NCI-H187 treated with DMSO at 0.1 percent for 48 hours (cell line): ENCODE measurements at places on chromosomes 12 and 14.
A peak's percentile ranks its signal among the peaks of the same experiment; 100 is the strongest.

- no peak for DNase-seq
These were observed 310.3 kb downstream of the DPF3 start for GRCh38 chr14:72583316-72584272.

GRCh38 chr14:103111232-103111868 is 11.9 kb upstream of the TNFAIP2 start:
- DNase-seq, result no peak

- no peak for DNase-seq
These were observed 908 bp downstream of the TDP1 start for GRCh38 chr14:89956661-89957009.

DNA sequence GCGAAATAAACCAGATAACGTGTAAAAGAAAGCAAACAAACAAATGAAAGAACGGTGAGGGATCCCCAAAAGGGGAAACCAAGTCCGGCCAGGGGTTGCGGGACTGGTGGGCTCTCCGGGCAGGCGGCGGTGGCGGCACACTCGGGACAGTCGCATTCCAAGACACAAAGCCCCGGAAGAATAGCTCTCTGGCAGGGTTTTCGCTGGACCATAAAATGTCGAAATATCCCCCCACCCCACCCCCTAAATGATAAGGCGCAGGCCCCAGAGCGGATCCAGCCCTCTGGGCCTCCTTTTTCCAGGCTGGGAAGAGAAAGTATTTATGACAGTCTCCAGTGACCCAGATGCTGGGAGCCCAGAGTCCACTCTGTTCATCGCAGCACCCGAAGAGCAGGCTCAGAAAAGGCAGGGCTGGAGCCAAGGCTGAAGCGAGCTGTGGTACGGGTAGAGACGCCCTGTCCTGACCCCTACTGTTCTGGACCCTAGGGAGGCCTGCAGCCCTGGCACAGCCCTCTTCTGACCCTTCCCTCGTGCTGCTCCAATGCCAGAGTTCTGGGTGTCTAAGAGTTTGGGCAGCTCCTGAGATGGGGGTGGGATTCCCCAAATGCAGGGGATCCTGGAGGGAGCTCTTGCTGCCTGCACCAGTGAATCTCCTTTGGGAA is 2.1 kb upstream of the HOXC8 start:
- DNase-seq, result no peak

DNA sequence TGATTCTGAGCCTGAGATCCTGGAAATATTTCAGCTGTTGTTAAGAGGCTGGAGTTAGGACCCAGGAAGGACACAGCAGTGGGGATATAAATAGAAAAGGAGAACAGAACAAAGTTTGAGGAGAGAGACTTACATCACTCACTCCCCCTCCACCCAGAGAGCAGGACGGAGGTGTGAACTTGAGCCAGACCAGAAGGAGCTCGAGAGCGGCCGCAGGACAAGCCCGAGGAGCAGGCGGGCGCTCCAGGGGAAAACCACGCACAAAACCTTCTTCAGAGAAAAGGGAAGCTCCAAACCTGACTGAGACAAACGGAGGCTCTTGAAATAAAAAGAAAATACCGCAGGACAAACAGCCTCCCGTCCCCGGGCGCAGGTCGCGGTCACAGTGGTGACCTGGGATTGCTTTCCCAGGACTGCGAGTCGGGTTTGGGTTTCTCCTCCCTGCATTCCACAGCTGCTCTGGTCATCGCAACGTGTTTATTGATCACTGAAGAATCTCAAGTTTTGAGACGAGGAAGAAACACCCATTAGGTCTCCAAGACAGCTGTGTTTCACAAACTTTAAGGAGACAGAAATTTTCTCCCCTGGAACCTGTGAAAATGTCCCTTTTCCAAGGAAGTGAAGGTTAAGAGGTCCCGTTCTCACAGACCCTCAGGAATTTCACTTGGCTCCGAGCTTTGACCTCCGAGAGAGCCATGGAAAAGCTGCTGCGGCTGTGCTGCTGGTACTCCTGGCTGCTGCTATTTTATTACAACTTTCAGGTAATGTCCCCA is at the start of gene ADGRD1:
Gene ADGRD1, plus strand, starts transcription at position 137 of the 773 bp plus-strand sequence. Its CDS starts 559 bp downstream, at position 696.
- no peak for DNase-seq

GRCh38 chr12:1932264-1932777 is 13.9 kb upstream of the CACNA2D4 start:
- DNase-seq, result no peak

GRCh38 chr14:90758959-90759358 is 57.3 kb downstream of the TTC7B start:
- DNase-seq, result no peak

GRCh38 chr14:45246691-45247090 is 6.3 kb downstream of the MIS18BP1 start:
- no peak for DNase-seq

DNA sequence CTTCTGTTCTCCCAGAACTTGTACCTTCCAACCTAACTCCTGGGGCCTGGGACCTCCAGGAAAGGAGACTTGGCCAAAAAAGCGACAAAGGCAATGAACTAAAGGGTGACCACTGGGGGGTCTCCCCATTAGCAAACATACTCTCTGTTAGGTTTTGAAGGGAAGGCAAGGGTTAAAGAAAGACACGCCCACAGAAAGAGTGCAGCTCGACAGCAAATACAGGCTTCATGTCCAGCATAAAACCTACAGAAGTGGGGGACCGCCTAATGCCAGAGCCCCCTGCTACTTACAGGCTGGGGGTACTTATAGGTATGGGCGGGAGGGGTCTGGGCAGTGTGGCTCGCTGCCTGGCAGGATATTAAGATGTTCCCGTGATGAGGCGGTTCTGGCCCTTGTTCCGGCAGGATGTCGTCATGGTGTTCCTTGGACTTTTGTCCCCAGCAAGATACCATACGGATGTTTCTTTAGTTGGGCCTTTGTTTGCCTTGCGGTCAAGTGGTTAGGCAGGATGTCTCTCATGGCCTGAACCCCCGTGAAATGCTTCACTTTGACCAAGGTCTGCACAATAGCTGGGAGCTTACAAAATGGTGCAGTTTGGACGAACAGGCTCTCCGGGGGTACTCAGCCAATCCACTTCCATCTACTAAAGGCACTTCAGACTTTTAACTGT is 53.4 kb downstream of the PRMT8 start:
- no peak for DNase-seq

GRCh38 chr14:90795744-90796143 is 20.5 kb downstream of the TTC7B start:
- no peak for DNase-seq

GRCh38 chr14:91493169-91493568 is 16.9 kb downstream of the PPP4R3A start:
- DNase-seq, result no peak

GRCh38 chr14:69460093-69460701 is 24.3 kb upstream of the PLEKHD1 start:
- peak; percentile 50 for DNase-seq

- no peak for DNase-seq
These were observed 6.6 kb downstream of the HIF1A start for GRCh38 chr14:61701946-61702345.

- no peak for DNase-seq
These were observed 1327.5 kb upstream of the FLRT2 start for GRCh38 chr14:84202486-84202885.

GRCh38 chr14:25832585-25832984 is 765.2 kb downstream of the NOVA1 start:
- DNase-seq, result no peak

DNA sequence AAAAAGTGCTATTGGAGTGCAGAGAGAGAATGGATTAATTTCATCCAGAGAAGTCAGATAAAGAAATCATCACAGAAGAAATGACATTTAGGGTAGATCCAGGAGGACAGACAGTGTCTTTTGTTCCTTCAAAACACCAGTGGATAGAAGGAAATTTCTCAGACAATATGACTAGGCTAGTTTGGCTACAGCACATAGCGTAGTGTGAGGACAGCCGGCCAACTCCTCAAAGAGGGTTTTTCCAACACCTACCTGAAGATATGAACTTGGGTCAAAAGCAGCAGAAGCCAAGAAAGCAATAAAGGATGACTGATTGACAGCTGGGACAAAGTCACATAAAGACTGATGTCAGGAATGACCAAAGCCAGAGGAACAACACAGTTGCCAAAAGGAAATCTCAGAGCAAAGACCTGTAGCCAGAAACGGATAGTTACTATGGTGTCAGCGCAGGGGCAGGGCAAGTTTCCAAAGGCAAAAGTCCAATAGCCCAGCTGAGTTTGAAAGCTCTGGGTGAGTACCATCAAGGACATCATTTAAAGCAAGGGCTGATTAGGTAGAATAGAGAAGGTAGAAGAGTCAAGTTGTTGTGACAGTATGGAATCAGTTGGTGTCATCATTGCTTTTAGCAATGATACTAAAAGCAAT is 58.7 kb upstream of the PDE3A start:
- no peak for DNase-seq

DNA sequence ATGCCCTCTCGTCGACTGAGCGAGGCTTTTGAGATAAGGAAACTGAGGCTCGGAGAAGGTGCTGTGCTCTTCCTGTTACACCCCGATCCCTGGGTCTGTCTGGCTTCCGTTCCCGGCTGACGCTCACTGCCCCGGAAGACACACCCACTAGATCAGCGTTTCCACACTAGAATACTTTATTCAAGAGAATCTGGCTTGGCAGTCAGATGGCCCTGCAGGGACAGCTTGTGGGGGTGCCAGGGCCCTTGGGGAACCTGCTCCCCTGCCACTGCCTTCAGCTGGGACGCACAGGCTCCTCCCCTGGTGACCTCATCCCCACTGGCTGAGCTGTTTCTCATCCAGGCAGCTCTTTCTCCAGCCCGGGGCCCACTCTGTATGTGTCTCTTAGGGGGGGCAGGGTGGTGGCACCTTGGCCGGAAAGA is 13.7 kb downstream of the PGF start:
- DNase-seq, result no peak

- no peak for DNase-seq
These were observed 108.6 kb downstream of the SAMD4A start for GRCh38 chr14:54675236-54676128.

DNA sequence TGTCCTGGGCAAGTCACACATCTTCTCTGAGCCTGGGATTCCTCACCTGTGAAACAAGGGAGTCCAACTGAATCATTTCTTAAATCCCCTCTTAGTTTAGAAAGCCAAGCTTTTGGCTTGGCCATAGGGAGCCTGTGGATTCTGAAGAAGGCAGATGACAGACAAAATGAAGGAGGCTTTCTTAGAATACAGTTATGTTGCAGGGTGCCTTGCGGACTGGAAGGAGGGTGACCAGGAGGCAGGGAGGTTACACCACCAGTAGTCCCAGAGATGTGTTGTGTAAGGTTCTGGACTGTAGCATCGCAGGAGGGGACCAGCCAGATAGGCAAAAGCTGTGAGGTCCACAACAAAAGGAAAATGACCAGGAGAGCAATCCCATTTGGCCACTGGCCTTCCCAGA is 8.2 kb upstream of the ACVR1B start:
- no peak for DNase-seq

GRCh38 chr12:66241061-66242043 is 52.3 kb downstream of the IRAK3 start:
- no peak for DNase-seq

DNA sequence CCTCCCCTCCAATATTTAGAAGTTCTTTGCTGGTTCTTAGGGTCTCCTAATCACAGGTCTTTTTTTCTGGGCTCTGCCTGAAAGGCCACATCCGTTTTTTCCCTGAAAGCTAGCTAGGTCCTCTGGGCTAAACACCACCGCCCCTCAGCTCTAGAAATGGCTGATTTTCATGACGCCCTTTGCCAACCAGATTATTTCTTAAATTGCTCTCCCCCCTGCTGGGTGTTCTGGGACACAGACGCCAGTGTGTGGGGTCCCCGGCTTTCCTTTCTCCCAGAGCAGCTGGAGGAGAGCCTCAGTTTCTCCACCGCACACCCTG is 45.3 kb upstream of the ATP23 start:
- no peak for DNase-seq

DNA sequence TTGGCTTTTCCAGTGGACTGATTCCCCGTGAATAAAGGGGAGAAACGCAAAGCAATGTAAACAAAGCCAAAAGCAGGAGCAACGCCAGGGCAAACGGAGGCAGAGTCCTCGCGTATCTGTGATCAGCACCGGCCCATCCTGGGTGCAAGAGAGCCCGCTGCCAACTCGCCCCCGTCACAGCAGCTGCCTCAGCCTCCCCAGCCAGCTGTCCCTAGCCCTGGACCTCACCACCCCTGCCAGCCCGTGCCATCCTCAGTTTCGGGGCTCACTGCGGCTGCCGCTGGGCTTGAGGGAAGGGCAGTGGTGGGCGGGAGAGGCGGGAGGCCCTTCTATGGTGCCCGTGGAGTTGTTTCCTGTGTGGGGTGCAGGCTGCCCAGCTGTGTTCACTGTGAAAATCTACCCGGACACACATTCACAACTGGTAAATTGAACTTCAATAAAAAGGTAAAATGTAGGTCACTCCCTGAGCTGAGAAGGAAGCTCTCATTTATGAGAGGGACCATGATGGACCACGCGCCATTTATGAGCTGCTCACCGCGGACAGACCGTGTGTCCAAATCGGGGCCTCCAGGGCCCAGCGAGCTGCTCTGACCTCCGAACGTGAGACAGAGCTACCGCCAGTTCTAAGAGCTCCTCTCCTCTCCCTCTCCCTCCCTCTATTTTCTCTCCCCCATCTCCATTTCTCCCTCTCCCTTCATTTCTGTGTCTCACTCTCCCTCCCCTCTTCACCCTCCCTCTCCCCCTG is 330.5 kb upstream of the SFSWAP start:
- DNase-seq, result no peak

DNA sequence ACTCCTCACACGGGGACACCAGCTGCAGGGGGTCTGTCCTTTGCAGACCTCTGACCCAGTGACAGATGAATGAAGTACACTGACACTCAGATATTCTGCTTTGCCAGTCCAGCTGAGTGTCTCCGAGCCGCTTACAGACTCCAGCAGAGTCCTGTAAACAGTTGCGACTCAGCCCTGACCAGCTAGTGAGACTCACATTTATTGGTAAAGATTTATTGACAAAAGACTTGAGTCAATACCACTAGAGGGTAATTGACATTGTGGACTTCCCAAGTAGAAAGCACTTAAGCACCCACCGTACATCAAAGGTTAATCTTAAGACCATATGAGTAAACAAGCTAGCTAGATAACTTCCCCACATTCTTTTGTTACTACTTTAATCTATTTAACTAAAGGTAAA is 9.8 kb upstream of the FKBP4 start:
- no peak for DNase-seq

DNA sequence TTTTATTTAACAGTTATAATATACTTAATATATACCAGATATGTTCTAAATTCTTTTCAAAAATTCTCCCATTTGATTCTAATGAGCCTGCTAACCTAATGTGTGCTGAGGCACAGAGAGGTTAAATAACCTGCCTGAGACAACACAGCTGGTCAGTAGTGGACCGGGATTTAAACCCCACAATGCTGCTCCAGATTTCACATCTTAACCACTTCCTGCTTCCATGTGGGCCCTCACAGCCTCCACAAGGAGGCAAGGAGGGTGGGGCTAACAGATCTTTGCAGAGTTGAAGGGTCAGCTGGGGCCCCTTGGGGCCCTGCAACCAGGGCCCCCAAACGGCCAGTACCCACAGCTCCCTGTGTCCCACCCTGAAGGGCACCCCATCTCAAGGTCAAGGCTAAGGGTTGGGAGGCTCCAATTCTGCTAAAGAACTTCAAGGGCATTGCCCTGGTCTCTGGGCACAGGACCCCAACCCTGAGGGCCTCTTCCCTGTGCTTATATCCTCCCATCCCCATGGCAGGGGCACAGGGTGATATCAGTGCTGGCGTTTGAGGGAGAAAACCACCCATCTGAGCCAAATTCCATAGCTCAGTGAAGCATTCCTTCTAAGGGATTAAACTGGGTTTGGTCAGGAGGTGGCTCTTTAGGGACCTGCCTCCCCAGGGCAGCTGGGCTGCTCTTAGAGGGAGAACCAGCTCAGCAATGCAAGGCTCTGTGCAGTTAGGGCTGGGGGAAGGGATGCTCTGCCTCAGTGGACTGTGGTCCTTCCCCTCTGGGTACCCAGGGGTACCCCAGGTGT is 2.2 kb downstream of the KRT80 start:
- DNase-seq, result no peak
